NCI-H345 (cell line): ENCODE measurements at places on chromosomes 12 and 14.
A peak's percentile ranks its signal among the peaks of the same experiment; 100 is the strongest.

GRCh38 chr14:33844118-33844517, 106.8 kb downstream of the EGLN3 start:
- no peak for DNase-seq

- no peak for DNase-seq
Measured at GRCh38 chr12:121144416-121144914, 11.8 kb downstream of the P2RX7 start.

- DNase-seq, result no peak
Measured at GRCh38 chr12:118337194-118337838, 35.4 kb downstream of the TAOK3 start.

DNA sequence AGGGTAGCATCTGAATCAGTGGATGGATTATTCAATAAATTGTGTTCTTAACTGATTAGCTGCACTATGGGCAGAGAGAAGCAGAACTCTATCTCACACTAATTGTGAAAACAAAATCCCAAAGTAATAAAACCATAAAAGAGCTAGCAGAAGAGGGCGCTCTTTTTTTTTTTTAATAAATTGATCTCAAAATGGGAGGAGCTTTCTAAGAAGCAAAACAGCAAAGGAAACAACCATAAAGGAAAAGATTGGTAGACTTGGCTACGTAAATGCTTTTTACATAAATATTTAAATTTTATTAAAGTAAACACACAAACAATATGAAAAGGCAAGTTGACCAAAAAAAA, 1.5 kb upstream of the TM7SF3 start:
- DNase-seq, result no peak

DNA sequence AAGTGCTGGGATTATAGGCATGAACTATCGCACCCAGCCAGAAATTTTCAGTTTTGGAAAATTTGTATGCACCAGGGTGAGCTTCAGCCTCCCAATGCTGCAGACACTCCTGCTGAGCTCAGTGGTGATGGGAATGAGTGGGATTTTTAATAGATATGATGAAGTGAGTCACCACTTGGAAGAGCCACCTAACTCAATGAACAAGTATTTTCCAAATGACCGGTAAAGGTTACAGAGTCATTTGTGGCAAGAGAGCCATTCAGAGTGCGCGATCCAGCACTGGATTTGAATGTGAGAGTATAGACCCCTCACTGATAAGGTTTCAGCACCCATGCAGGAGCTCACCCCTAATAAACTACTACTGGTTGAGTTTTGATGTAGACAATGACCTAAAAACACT, 100.7 kb downstream of the PPP2R5C start:
- DNase-seq, result no peak

GRCh38 chr12:92546259-92546634, 156.5 kb upstream of the PLEKHG7 start:
- no peak for DNase-seq

DNA sequence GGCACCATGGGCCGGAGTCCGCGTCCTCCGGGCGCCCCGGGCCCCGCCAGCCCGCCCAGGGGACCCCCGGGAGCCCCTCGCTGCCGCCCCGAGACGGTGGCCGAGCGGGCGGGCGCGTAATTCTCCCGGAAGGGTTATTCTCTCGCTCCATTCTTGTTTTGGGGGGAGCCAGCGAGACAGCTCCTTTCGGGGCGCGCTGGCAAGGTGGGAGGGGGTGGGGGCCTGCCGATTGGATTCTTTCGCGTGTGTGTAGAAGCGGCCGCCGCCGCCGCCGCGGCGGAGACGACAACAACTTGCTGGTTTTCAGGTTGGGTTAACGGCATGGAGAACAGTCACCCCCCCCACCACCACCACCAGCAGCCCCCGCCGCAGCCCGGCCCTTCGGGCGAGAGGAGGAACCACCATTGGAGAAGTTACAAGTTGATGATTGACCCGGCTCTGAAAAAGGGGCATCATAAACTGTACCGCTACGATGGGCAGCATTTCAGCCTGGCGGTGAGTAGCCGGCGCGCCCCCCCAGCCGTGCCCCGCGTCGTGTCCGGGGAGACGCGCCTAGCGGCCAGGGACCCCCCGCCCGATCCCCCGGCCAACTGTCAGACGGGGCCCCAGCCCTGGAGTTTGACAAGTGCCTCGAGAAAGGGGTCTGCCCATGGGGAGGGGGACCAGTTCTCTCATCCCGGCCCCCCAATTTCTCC, 755 bp downstream of the SETD1B start:
- DNase-seq, result peak; percentile 47

- no peak for DNase-seq
Measured at GRCh38 chr12:14239350-14239934, 126.0 kb upstream of the ATF7IP start.

- no peak for DNase-seq
Measured at GRCh38 chr12:41636653-41637052, 448.5 kb downstream of the PDZRN4 start.

- no peak for DNase-seq
Measured at GRCh38 chr12:31584782-31585181, 6.2 kb downstream of the DENND5B start.

DNA sequence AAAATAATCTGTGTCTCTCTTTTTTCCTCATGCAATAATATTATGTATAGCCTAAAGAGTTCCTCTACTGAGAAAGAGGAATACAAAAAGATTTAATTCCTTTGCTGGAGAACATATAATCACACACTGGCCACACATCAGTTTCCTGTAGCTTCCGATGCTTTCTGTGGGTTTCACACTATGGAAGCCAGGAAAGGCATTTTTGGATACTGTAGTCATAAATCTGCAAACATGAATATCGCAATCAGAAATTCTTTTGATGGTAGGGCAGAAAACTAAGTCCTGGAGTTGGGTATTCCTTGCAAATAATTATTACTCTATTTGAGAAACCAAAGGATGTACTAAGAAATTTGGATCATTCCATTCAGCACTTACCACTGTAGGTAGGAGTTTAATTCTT, 260.0 kb downstream of the ACSS3 start:
- no peak for DNase-seq

GRCh38 chr14:100199240-100199860, 39.6 kb upstream of the YY1 start:
- DNase-seq, result no peak

DNA sequence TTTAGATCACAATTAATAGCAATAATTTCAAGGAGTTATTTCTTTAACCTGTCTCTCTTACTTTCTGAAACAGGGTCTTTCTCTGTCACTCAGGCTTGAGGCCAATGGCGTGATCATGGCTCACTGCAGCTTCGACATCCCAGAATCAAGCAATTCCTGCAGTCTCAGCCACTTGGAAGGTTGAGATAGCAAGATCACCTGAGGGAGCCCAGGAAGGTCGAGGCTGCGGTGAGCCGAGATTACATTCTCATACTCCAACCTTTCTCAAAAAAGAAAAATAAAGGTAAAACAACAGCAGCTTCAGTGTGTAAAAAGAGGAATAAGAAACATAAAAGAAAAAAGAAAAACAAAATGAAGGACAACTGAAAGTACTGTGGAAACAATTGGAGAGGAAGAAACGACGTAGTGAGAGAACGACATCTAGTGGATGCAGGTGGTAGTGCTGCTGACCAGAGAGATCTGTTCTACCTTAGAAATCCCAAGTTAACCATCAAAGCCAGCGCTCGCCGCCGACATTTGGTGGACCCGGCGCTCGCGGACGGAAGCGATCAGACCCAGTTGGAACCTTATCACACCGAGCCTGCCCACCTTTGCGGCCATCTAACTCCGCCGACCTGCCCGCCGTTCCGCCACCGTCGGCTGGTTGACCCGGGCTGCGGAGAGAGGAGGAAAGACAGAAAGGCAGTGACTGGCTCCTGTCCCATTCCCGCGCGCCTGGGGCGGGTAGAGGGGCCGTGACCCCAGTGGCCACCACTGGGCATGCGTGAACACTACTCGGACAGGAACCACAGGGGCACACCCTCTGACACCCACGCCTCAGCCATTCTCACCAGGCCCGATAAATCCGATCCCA, 196.1 kb downstream of the ALG10 start:
- peak; percentile 84 for DNase-seq

- DNase-seq, result no peak
Measured at GRCh38 chr12:113092607-113093408, 36.3 kb downstream of the DTX1 start.

DNA sequence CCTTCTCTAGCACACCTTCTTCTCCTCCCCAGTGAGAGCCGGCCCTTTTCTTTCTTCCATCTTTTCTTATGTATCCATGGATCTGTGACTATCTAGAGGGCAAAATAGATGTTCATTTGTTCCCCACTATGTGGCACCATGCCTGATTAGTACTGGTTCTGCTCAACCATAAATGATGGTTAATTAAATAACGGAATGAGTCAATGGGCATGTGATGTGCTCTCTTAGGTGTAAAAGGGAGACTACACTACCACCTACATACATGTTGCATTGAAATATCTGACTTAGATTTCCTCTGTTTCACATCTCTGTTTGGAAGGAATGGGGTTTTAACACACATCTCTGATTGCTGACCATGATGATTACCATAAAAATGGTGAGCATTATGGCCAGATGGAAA, 116.5 kb downstream of the BTG1 start:
- no peak for DNase-seq

GRCh38 chr12:110750784-110751461, 8.2 kb upstream of the PPP1CC start:
- DNase-seq, result no peak

- no peak for DNase-seq
Measured at GRCh38 chr12:104495786-104496185, 39.0 kb downstream of the CHST11 start.

DNA sequence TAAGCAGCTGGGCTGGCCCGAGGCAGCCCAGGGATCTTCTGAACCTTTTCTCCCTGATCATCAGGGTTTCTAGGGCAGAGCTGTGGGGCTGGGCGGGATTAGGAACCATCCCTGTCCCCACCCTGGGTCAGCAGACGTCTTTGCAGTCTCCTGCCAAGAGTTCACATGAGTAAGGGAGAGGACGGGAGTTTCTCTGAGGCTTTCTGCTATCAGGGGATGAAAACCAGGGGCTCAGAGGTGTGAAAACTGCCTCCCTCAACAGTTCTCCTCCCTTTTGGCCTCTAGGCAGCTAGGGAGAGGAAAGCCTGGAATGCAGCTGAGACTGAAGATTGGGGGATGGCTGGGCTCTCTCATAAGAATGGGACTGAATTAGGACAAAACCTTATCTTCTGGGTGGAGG, 7.9 kb downstream of the ZNF385A start:
- no peak for DNase-seq

DNA sequence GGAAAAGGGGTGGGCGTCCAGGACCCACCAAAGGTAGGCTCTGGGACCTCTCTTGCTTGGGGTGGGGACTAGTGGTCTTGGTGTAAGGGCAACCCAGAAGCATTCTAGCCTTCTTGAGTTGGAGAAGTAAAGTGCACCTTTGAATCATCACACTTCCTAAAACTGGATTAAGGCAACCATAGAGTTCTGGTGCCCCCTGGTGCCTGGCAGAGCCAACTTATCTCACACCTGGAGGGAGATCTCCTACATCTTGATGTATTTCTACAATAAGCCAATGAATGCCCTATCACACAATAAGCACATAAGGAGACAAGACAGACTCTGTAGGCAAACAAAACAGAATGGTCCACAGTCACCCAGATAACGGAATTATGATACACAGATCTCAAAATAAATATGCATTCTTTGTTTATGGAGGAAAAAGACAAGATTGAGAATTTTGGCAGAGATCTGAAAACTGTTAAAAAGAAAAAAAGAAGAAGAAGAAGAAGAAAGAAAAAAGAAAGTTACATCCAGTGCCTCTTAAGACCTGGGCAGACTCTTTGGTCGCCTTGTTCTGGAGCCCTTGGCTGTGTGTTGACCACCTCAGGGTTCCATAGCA, 95.9 kb upstream of the PPP2R5C start:
- peak; percentile 32 for DNase-seq

GRCh38 chr14:62711351-62712023, 333.8 kb downstream of the KCNH5 start:
- peak; percentile 29 for DNase-seq

GRCh38 chr12:63238892-63239291, 87.9 kb upstream of the AVPR1A start:
- DNase-seq, result no peak

- no peak for DNase-seq
Measured at GRCh38 chr14:96589577-96589976, 87.4 kb downstream of the PAPOLA start.

DNA sequence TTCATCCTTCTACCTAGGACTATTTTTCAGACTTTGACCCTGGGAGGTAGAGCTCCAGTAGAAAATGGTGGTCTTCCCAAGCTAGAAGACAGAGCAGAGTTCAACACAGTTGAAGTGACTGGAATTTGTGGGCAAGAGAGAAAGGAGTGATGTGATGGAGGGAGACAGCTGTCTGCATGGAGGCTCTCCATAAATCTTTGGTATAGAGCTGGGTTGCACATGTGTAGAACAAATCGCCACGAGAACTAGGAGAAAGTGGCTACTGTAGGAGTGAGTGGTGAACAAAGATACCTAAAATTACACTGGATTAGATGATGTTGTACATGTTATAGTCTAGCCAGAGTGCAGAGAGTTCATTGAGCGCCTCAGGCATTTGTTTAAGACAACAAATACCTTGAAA, 14.5 kb downstream of the GPR135 start:
- DNase-seq, result no peak
